NCI-H146 (cell line): ENCODE measurements at places on chromosomes 12 and 14.

DNA sequence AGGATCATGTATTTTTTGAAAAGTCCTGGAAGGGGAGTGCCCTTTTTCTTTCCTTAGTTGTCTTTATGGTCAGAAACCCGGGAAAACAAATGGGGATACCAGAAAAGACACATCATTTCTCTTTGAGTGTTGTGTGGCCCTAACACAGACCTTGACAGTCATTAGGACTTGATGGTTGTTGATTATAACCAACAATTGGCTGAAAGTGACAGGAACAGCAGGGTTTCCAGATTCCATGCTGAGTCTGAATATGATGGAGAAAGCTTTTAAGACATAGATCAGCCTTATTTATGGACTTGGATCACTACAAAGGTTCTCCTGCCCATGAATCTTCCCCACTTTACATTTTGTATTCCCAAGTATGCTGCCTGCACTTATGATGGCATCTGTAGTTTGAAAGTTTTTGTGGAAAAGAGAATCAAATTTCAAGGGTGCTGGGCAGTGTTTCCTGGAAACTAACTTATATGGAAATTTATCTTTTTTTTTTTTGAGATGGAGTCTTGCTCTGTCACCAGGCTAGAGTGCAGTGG is 30.4 kb downstream of the POLR3B start:
- DNase-seq: peak; percentile 37

- no peak for DNase-seq
These were observed 180.4 kb downstream of the KIF26A start for GRCh38 chr14:104318558-104319490.

DNA sequence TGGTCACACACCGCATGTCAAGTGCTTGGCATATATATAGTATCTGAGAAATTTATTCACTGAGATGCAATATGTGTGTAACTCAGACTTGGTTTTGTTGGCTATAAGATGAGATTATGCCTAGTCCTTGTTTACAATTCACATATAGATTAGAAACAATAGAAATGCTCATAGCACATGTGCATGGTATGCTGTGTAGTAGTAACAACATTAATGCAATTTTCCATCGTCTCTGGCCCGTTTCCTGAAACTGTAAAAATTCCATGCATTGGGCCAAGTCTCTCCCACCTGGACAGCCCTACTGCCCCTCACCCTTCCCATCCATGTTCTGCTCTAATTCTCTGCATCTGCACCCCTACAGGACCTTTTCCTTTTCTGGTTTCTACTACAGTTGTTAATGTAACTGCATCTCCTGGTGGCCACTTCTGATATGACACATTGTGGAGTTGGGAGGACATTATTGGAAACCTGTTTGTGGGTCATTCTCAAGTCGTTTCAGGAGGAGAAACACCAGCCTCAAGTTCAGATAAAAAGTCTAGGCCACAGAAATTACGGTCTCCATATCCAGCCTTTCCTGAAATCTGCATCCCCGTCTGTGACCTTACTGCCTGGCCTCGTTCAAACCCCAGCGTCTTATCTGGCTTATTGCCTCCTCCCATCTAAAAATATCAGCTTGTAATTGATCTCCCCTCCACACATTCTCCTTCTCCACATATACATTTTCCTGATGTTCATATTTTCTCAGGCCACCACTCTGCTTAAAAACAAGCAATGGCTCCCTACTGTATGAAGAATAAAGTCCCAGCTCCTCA is 37.5 kb downstream of the EMP1 start:
- DNase-seq: no peak

GRCh38 chr12:40502322-40502721 is 189.9 kb upstream of the CNTN1 start:
- no peak for DNase-seq

GRCh38 chr14:34951286-34951685 is 31.5 kb upstream of the SRP54 start:
- no peak for DNase-seq

GRCh38 chr12:6827982-6828780 is at the start of gene P3H3:
Gene P3H3 (plus strand): TSS chr12:6828407. CDS start chr12:6828441, 34 bp downstream.
- DNase-seq: peak; percentile 77

GRCh38 chr12:117388951-117389446 is 27.6 kb upstream of the NOS1 start:
- DNase-seq: peak; percentile 19

GRCh38 chr12:38628288-38628687 is 277.1 kb downstream of the CPNE8 start:
- DNase-seq: no peak

- no peak for DNase-seq
These were observed 169.0 kb downstream of the ANO2 start for GRCh38 chr12:5776091-5776490.

DNA sequence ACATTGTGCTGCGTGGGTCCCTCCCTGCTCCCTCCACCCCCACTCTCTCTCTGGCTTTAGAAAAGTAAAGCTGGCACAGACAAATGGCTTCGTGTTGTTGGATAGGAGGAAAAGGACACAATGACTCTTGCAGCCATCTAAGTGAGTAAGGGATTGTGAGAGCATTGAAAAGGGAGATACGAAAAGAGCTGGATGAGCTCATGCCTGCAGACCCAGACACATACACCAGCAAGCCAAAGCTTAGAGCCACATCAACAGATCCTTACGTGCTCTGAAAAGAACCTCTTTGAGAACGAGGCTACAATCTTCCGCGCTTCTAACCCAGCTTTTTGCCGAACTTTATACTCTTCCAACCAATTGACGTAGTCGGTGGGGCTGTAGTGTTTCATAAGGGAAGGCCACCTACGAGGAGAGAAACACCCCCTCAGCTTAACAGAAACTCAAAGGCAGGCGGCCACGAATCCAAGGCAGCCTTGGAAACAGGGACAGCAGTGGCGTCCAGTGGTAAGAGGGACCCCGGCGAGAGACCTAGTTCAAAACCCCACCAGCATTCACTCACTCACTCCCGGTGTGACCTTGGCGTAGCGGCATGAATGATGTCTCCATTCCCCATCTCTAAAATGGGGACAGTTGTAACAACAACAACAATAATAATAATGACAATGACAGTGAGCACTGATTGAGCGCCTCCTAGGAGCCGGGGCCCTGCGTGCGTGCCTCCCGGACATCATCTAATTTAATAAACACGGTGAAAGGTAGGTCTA is 1.1 kb downstream of the FBXO21 start:
- DNase-seq: no peak
